CD14-positive monocyte (primary cell): ENCODE measurements at places on chromosomes 6 and 20.
A peak's percentile ranks its signal among the peaks of the same experiment; 100 is the strongest.

DNA sequence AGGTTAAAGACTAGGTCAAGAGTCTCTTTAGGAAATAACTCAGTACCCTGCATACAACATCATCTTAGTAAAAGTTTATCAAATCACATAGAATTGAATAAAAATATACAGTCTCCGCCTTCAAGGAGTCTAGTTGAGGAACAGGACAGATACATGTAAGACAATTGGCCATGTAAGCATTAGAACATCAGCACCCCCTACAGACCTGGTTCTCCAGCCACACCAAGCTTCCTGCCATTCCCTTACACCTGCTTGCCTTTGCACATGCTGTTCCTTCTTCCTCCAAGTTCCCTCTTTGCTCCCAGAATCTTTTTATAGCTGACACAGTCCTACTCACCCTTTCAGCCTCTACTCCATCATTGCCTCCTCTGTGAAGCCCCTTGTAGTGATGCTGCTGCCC lies 187.8 kb upstream of the LRFN2 start:
- no peak for DNase-seq

GRCh38 chr6:25899580-25900408 lies 25.8 kb upstream of the SLC17A3 start:
- no peak for DNase-seq

DNA sequence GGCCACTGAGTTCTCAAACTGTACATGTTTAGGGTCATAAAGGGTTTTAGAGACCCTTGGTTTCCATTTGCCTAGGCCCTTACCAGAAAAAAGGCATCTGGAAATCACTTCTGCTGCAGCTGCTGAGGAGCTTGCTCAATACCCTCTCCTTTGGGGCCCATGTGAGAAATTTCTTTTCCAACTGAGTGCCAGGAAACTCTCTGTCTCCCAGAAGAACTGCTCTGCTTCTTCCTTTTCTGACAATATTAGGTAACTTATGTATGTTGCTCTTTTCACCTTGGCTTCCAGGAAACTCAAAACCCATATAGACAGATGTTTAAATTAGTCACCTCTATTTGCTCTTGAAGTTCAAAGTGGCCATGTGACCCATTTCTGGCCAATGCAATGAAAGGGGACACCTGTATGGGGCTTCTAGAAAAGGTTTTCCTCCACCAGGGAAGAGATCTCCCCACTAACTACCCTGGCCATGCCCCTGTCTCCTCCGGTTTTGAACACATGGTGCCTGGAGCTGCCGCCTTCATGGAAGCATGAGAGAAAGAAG lies 121.6 kb downstream of the PREX1 start:
- DNase-seq = no peak

DNA sequence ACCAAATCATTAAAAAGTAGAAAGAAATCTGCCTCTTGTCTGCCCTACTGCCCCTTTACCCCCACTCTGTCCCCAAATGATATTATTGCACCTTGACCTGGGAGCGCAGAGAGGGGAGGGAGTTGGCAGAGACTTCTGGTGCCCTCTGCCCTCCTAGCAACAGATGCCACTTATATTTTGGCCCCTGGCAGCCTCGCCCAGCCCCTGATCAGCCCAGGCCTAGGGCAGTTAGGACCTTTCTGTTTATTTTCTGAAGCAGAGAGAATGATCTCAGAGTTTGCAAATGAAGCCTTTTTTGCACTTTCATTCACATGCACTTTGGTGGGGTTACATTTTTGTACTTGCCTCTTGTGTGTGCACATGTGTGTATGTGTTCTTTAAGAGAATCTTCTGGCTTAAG lies 8.4 kb upstream of the SGK2 start:
- DNase-seq = no peak

DNA sequence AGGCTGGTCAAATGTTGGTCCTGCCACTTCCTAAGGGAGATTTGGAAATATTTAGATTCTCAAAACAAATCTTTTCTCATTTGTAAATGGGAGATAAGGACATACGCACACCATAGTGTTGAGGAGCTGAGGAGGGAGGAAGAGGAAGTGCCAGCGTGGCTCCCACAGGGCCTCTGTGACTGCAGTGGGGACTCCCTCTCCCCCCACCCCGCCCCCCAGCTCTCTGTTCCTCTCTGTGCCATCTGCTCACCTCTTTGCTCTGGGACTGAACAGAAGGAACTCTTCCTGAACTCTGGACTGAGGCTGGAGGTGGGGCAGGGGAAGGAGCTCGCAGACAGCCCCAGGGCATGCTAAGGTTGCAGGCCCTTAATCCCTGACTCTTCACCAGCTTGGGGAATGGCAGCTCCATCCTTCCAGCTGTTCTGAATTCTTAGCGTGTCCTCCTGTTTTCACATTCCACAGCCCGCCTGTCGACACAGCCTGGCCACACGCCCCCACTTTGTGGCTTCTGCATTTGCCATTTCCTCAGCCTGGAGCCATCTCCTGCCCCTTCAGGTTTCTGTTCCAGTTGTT lies 11.4 kb downstream of the DDX27 start:
- peak; percentile 67 for DNase-seq

DNA sequence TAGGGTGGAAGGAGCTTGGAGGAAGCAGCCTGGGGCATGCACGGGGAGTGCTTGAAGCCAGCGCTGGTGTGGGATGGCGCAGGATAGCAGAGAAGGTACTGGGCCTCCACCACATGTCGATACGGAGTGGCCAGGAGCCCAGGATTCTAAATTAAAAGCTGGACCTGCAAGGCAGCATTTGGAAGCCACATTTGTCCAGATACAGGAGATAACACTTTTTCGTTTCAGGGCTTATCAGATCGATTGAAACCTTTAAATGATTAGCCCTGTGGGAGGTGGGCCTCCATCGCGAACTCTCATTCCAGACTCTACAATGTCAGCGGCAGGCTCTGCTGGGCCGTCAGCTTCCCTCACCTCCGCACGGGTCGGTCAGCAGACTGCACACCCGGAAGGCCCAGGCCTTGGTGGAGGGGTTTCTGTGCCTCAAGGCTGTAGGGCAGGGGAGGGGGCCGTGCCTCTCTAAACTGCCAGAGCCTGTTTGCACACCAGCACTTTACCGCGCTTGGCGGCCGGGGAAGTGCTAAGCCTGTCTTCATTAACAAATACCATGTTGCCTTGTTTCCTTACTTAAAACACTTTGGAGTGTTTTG lies 17.9 kb downstream of the EDN3 start:
- no peak for DNase-seq

DNA sequence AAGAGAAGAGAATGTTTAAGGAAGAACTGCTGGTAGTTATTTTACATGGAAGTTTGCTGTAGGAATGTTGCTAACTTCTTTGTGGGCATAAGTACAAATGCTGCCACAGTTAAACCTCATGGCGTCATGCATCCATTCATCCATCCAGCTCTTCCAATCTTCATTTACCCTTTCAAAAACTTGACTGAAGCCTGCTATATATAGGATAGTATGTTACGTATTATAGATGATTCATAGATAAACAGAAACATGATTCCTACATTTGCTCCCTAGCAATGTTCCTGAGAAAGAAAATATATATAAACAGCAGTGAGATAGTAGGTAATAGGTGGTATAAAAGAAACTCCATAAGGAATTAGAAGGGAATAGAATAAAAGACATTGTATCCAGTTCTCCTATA lies 93.7 kb downstream of the NDUFAF5 start:
- DNase-seq = no peak
